H9 (cell line): ENCODE measurements at places on chromosomes 7 and 10.

DNA sequence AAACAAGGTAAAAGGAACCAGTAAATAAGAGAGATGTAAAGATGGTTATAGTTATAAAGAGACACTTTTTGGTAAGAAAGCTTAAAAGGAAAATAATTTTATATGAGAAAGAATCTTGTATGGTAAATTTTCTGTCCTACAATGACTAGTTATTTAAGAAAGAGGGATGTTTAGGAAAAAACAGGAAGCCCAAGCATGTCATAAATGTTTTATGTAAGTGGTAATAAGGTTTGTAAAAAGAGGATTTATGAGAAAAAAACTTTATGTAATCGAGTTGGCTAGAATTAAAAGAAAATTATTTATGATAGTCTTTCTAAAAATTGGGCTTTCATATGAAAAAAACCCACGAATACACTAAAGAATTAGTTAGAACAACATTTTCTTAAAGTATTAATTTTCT is 34.2 kb upstream of the CREB3L2 start:
- no peak for DNase-seq

DNA sequence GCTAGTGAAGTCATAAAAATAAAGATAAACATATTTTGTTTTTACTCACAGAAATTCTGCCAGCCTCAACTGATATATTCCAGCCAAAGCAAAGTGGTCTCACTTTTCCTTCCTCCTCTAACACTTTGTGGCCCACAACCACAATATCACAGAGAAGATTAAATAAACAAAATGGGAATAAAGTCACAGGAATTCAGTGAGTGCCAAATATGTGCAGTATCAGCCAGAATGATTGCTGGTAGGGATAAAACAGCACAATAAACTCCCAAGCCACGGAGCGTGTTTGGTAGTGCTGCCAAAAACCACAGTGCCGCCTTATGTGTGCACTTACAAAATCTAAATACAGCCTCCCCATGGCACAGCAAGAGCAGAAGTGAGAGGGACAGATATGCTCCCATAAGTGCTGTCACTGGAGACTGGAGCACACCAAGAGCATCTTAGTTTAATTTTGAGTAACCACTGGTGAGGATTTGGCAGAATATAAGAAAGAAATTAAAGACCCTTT is 155.8 kb downstream of the POM121L12 start:
- no peak for DNase-seq

DNA sequence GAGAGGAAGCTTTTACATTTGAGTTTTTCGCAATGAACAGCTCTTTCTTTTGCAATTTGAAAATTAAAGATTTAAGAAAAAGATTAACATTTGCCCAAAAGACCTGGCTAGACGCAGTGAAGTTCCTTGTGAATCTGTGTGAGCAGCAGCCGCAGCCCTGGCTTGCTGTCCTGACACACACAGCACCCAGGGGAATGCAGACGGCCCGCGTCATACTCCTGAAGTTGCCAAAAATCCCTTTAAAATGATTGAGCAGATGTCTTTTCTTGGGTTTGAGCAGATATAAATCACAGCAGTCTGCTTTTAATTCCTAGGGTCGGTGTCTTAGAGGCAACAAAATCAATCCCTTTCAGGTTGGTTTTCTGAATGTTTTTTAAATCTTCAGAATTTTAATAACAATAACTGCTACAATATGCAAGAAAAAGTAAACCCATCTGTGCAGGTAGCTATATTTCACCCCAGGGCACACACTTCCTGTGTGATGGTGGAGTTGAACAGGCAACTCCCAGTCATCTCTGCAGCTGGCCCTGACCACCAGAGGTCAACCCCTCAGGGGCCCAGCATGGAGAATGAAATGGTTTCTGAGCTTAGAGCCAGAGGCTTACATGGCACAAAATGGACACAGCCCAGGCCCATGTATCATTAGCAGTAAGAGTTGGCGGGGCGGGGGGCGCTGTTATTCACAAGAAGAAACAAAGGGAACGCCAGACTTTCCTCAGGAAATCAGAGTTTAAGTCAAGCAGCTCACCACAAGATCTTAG is 32.2 kb upstream of the TRIL start:
- DNase-seq: no peak

DNA sequence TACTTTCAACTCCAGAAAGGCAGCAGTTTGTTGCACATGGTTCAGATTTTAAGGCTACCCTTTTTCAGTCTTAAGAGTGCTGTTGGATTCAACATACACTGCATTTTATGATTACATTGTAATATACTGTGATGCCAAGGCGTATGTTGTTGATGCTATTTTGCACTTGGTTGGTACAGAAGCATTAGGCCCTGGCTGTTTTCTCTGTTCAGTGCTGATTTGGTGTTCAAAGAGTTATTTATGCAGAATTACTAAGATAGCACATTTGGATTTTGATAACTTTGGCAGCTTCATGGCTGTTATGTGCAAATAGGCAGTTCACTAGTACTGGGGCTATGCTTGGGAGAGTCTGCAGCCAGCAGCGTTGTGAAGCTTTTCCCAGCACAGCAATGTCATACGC is 7.8 kb downstream of the GPR158 start:
- DNase-seq: no peak

GRCh38 chr7:74612015-74612829 is 45.3 kb upstream of the GTF2I start:
- DNase-seq: no peak

DNA sequence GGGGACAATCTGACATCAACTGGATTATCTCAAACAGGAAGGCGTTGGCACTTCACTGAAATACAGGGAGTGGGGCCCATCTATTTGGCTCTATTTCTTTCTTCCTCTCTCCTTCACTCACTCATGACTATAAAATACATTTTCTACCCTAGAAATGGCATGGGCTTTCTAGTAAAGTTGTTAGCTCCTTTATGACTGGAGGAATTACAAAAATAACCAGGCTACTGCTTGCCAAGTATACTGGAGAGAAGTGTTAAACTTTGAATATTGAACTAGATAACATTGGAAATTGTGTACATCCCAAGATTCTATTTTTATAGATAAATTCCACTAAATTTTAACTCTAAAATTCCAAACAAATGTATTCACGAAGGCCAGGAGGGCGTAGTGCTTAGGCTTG is 255.7 kb upstream of the SORCS1 start:
- DNase-seq: no peak

GRCh38 chr7:96989241-96989858 is 16.0 kb upstream of the DLX6 start:
- peak; percentile 61 for DNase-seq

- peak; percentile 34 for DNase-seq
Observed at GRCh38 chr7:88243345-88243909, 23.6 kb upstream of the SRI start.

DNA sequence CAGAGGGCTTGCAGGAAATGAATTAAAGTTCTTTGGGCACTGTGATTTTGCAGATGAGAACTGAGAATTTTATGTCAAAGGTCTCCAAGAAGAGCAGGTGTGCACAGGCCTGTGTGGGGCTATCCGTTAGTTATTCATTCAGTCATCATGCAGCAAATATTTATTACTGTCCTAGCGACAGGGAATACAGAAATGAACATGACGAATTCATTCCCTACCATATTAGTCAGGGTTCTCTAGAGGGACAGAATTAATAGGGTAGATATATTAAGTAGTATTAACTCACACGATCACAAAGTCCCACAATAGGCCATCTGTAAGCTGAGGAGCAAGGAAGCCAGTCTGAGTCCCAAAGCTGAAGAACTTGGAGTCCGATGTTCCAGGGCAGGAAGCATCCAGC is 2.9 kb upstream of the MMP21 start:
- DNase-seq: no peak

DNA sequence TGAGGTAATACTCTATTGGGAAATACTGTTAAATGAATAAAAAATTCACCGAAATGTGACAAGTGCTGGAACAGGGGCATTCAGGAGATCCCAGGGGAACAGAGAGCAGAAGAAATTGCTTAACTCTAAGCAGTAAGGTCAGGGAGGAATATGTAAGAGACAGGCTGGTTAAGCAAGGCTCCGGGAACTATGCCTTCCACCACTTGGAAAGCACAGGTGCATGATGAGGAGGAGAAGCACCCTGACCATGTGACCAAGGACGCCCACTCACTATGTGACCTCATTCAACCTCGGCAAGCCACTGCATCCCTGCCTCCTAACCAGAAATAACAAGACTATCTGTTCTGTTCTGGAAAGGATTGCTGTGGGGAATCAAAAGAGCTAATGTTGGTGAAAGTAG is 218.4 kb downstream of the ELMO1 start:
- no peak for DNase-seq

- no peak for DNase-seq
Observed at GRCh38 chr7:22088827-22089226, 143.1 kb upstream of the CDCA7L start.

GRCh38 chr7:70143075-70144044 is 545.1 kb downstream of the AUTS2 start:
- no peak for DNase-seq

DNA sequence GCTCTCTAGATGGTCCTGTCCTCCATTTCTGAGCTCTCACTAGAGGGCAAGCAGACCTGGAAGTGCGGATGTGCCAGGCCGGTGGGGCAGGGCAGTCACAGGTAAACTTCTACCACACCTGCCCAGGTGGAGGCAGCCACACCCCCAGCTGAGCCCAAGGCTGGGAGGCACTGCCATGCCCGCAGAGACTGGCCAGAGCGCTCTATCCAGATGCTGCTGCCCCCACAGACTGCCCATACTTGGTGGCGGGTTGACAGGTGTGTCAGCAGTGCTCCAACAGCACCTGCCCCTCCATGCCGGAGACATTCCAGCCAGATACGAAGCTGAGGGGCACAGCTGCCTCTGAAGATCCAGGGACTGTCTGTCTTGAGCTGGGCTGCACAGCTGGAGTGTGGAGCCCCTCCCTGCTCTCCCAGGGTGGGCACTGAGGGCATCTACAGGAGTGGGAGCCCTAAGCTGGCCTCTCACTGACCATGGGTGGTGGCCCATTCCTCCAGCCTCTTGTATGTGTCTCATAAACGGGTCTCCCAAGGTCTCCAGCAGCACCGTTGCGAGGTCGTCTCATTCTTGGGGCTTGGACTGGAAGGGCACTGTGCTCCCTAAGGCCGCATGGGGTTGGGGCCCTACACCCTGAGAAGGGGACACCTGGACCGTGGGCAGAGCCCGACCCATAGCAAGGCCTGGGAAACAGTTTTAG is 38.2 kb upstream of the PPIF start:
- DNase-seq: no peak

DNA sequence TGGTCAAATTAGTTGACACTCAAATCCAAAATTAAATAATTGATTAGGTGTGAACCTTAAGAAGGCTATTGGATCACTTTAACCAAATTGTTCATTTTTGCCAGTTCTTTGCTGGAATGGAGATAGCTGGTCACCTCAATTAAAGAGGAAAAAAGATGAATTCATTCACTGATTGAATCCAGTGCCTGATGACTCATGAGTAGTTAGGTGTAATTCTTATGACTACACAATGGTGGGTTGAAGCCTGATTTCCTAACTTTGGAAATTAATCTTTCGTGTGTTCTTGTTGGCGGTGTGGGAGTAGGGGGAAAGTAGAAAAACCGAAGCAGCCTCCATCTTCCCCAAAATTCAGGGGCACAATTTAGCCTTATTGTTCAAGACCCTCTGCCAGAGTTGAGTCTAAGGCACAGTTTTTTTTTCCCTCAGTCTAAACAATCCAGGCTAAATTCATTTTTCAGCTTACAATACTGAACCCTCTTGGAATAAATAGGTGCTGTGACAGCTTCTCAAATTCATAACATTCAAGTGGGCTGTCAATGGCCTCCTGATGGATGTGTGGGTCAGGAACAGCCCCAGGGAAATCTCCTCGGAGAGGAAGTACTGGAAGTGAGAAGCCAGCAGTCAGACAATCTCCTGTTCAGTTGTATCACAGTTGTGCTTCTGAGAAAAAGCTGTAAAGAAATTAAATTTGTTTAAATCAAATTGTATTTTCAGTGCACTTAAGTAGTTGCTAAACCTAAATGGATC is 356.6 kb downstream of the BBS9 start:
- DNase-seq: no peak

GRCh38 chr7:51121931-51122425 is 194.6 kb downstream of the COBL start:
- DNase-seq: no peak

DNA sequence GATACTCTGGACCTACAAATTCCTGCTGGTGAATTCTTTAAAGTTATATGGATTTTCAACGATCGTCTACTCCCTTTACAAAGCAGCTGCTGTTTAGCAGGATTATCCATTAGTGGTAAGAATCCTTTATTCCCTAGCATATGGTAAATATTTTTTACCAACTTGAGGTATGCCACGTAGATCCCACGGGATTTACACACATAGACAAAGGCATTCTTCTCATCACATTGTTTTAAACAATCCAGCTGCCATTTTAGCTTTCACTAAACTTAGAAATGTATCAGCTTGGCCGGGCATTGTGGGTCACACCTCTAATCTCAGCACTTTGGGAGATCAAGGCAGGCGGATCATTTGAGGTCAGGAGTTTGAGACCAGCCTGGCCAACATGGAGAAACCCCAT is 148.0 kb upstream of the SH2B2 start:
- DNase-seq: no peak

DNA sequence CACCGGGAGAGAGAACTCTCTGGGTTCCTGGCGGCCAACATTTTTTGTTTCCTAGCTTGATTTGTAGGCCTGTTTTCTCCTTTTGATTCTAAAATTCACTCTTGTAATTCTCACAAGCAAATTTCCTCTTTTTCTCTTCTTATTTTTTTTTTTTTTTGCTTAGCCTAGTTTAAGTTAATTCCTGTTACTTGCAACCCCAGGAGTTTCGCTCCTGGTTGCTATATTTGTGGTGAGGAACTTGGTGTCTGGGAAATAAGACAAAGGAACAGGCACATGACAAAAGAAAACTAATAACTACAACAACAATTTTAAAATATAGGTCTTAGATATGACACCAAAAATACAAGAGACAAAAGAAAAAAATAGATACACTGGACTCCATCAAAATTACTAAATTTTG is 6.7 kb downstream of the AOAH start:
- DNase-seq: no peak

DNA sequence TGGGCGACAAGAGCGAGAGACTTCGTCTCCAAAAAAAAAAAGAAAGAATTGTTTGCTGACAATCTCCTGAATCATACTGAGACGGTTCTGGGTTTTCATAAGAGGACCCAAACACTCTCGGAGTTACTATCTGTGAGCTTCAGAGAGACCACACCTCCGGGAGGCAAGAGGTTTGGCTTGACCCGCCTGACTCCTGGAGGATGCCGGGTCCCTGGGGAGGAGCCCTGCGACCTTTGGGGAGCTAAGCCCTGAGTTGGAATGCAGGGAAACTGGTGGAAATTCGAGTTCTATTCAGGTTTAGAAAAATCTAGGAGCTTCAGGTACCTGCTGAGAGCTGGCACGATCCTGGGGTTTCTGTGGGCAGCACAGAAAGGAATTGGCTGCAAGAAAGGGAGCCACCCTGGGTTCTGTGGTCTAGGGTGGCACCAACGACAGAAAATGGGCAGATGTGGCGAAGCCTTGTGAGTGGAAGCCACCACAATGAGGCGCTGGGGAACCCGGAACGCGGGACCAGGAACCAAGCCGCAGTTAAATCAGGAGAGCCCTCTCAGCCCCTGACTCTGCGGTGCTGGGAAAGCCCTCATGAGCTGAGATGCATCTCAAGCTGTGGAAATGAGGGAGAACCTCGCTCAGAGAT is 21.9 kb upstream of the GATAD1 start:
- DNase-seq: peak; percentile 73
